HuH-7.5 (cell line): ENCODE measurements at places on chromosomes 6 and 20.
A peak's percentile ranks its signal among the peaks of the same experiment; 100 is the strongest.

- DNase-seq = no peak
Measured at GRCh38 chr6:92496527-92496926, 922.8 kb downstream of the EPHA7 start.

- no peak for DNase-seq
Measured at GRCh38 chr20:59829054-59829785, 104.2 kb downstream of the SYCP2 start.

GRCh38 chr20:63967330-63968135 is 2.2 kb downstream of the ZNF512B start:
- DNase-seq = no peak

DNA sequence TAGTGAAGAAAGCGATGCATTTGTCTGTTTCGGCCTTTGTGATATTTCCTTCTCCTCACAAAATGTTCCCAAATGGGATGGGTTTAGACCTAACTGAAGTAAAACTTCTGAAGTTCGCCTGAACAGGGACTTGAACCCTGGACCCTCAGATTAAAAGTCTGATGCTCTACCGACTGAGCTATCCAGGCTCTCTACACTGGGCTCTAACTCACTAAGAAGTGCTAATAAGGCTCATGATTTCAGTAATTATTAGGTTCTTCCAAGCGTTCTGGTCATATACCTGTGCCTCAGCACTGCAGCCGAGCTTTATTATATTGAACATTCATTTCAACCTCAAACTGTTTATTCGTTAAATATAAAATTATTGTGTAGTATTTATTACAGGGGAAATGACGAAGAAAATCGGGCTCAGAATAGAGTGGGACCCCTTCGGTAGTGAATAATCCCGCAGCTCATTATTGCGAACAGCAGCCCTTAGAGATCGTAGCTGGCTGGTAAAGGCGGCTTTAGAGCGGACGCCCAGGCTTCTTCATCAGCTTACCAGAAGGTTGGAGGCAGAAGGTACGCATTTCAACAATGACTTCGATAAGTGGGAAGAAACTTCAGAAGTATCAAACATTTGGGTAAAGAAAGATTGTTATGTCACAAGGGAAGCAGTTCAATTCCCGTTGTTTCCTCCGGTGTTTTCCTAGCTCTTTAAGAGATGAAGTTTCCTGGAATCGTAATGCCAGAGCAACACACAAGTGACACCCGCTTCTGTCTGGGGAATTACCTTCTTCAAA is 119.0 kb upstream of the ZNF184 start:
- DNase-seq = no peak

DNA sequence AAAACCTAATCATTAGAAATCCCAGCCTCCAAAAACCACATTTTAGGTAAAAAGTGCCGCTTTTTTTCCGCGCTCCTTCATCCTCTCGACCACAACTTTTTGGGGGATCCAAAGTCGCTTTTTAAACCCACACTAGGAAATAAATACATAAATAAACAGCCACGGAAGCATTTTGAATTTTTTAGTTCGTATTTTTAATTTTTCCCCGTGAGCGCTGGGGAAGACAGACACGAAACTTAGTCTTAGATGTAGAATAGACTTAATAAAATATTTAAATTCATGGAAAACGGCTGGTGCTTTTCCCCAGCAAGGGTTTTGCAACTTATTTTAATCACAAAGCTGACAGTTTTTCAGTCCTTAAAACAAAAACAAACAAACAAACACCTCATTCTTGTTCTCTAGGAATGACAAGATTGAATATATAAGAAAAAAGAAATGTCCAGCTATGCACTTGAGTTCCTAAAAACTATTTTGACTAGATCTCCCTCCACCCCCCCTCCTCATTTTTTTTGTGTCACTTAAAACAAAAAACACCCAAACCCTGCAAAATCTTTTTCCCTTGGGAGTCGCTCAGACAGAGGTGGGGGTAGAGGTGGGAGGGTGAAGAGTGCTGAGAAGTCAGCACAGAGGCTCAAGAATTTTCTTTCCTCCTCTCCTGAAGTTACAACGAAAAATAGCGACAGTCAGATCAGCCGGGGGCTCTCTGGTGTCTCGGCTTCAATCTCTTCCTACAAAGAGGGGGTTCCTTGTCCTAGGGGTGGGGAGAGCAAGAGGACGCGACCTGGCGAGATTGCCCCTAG is 43.4 kb upstream of the SUPT3H start:
- peak; percentile 24 for DNase-seq

GRCh38 chr6:15077006-15077405 is 168.9 kb upstream of the JARID2 start:
- DNase-seq = no peak
